NCI-H1436 (cell line): ENCODE measurements at places on chromosomes 1 and 21.

DNA sequence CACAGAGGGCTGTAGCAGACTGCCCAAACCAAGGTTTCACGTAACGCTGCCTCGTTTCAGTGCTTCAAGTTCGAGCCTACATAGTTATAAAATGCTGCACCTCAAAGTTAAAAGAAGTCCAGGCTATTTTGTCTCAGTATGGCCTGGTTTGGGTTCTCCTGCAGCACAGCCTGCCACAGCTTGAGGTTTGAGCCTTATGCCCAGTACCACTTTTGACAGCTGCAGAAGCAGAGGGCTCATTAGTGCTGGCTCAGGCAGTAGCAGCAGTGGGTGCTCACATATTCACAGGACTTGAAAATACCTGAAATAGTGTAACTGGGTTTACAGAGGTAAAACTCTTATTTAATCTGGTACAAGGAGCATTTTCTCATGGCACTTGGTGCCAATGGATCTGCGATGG is 15.3 kb downstream of the SPATA46 start:
- DNase-seq: no peak

DNA sequence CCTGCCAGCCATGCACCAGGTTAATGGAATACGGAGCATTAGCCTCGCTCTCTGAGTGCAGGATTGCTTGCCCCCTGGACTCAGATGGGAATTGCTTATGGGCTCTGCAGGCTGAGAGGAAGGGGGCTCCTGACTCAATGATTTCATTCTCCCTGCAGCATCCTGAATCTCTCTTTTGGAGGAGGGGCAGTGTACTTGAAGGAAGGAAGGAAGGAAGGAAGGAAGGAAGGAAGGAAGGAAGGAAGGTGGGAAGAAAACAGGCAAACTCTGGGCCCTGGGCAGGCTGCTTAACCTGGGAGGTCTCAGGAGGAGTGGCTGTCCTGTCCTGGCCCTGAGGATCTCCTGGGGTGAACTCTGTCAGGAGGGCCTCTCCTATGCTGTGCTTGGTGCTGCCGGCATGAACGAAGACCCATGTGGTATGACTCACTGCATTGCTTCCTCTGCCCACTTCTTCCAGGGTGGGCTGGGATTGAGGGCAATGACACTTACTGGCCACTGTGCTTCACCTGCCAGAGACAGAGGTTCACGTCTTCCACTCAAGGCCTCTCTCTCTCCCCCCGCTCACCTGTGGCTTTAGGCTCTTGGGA is 257.1 kb upstream of the CSF3R start:
- DNase-seq: no peak

DNA sequence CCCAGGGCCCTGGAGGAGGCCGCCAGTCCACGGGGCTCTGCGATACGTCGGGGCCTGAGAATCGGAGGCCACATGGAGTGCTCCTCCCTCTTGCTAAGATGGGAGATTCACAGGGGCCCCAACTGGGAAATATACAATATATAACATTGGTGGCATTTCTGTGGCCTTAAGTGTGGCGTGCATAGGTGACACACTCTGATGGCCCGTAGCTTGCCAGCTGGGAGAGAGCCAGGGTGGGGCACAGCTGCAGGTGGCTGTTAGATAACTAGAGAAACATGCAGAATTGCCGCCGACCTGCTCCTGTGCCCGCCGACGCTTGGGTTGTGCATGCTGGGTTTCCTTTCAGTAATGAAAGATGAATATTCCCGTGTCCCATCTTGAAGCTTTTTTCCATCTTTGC is 30.1 kb downstream of the UMODL1 start:
- DNase-seq: no peak

DNA sequence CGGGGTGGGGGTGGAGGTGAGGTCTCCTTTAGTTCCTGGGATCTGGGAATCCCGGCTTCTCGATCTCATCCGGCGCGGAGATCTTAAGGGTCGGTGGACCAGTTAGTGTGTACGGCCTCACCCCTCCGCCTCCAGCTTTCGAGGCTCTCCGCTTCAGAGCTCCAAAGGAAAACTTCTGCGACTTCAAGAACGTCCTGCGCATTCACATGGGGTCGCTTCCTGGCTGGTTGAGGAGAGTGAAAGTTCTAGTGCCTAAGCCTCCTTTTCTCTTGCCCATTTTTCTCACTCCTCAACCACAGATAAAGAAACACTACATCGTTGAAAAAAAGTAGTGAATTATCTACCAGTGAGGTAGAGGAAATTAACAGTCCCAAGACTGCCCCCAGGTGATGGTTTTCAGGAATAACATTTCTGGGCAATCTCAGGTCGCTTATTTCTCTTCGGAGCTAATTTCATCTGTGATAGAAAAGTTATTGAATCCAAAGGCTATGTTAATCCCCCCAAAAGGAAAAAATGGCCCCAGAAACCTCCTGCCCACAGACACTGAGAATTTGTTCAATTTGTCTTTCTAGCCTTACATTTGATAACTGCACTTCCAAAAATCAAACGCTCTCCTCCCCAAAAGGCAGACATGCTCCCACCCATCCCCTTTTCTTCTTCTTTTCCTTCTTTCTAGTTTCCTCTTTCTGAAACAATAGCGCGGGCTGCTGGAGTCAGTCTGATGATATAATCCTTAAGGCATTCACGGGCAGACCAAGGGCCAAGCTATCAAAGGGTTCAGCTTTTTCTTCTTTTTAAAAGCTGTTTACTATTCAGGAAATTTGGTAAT is 20.6 kb upstream of the TBX15 start:
- DNase-seq: no peak

- no peak for DNase-seq
These were observed 129.0 kb downstream of the LYPLAL1 start for GRCh38 chr1:219302697-219303096.

- DNase-seq: peak; percentile 90
These were observed 556.8 kb downstream of the PTPRU start for GRCh38 chr1:29793101-29793546.

- DNase-seq: peak; percentile 2
These were observed at the start of gene PAQR6 for GRCh38 chr1:156247460-156248322. Gene PAQR6, minus strand, starts transcription at chr1:156248056. Its CDS starts 1,325 bp downstream, at chr1:156246731.

- DNase-seq: no peak
These were observed 30.2 kb upstream of the PRSS38 start for GRCh38 chr1:227785094-227785804.

DNA sequence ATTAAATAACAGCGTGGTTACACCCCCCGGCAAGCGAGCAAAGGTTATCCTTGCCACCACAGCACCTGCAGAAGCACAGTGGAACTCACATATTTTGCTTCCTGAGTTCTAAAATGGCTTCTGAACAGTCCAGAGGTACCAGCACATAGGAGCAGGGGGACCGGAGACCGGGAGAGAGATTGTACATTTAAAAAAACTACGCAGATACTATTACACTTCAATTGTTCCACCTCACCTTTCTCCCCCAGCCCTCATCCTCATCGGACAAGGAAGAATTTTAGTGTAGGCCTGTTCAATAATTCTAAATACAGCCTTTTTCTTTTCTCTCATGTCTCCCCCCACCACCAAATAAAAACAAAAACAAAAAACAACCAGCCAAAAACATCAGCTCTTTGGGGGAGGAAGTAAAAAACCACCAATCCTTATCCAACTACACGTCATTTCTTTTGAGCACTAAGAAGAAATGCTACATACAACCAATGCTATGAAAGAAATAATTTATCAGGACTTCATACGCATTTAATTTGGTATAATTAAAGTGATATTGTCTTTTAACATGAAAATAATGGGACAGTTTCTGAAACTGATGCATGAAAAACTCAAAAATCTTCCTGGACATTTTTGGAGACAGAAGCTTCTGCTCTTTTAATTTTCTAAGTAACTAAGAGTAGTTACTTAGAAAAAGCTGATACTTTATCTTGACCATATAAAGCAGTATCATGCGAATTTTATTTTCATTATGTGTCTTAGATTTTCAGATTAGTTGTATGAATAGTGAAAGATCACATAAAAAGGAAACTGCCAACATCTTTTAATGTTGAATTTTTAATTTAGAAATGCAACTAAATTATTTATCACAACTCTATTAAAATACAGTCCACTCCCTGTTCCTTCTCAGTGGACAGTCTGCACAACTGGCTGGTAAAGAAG is 9.1 kb downstream of the CDKN2C start:
- DNase-seq: no peak

GRCh38 chr21:33767960-33768359 is 125.7 kb downstream of the ITSN1 start:
- DNase-seq: no peak

GRCh38 chr1:46623743-46624644 is 7.4 kb upstream of the MOB3C start:
- no peak for DNase-seq

DNA sequence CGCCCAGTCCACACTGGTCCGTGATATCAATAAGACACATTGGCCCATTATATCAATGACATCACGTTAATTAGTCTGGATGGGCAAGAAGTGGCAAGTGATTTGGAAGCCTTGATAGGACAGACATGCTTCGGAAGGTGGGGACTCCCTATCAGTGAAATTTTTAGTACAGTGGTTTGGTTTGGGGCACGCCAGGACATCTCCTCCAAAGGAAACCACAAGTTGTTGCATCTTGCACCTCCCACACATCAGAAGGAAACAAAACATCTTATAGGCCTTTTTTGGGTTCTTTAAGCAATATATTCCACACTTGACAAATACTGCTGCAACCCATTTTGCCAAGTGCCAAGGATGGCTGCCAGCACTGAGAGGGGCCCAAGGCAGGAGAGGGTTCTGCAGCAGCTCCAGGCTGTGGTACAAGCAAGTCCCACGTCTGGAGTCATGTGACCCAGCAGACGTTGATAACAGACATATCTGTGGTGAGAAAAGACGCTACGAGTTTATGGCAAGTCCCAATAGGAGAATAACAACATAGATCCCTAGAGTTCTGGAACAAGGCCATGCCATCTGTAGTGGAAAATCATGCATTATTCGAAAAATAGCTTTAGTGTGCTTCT is 95.3 kb upstream of the DISP3 start:
- no peak for DNase-seq

GRCh38 chr1:1058921-1059493 is 15.1 kb downstream of the RNF223 start:
- DNase-seq: no peak

- DNase-seq: no peak
These were observed 336.3 kb downstream of the PBX1 start for GRCh38 chr1:164895026-164895912.

- DNase-seq: no peak
These were observed 155.8 kb downstream of the TRIM33 start for GRCh38 chr1:114355240-114355639.
